ENCODE measurements at places on chromosomes 13 and 19.

DNA sequence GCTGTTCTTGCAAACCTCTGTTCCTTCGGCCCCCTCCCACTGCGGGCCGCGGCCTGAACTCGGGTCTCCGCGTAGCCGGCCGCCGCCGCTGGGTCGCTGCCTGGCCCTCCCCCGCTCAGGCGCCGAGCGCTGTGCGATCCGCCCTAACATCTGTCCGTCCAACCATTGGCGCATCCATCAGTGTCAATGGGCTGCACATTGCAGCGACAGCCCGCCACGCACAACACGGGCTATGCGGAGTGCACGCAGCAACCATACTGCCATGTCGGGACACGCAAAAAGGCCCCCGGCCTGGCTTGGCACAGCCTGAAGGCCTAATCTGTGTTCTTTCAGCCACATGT is 2.6 kb upstream of the TSHZ3 start:
- no peak for DNase-seq

- no peak for DNase-seq
Observed at GRCh38 chr19:18768997-18769891, 21.9 kb downstream of the COMP start.

DNA sequence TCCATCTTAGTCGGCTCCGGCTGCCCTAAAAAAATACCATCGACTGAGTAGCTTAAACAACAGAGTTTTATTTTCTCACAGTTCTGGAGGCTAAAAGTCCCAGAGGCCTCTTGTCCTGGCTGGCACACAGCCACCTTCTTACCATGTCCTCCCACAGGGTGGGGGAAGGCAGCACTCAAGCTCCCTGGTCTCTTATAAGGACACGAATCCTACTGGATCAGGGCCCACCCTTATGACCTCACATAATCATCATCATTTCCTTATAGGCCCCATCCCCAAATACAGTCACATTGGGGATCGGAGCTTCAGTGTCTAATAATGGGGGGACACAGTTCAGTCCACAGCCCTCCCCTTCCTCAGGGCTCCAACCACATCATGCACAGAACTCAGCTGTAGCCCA is 2.6 kb upstream of the TUBA3C start:
- DNase-seq, result no peak

DNA sequence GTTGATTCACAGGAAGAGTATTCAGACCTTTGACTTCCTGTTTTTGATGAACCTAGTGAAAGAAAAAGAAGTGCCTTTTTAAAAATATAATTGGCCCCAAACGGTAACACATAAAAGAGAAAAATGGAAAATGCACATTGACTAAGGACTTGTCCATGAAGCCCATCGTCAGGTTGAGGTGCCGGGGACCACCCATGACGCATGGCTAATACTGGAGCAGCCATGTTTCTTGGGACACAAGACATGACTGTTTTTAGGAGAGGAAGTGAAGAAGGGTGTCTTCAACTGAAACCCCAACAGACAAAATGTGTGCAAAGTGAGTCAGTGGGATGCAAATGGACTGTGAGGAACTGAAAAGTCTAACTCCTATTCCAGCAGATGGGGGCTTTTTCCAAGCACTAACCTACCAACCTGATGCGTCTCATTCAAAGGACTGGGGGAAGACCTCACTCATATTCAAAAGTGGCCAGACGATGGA is 459.4 kb downstream of the FOXO1 start:
- DNase-seq, result no peak

- peak; percentile 9 for DNase-seq
Observed at GRCh38 chr13:27821566-27821965, 29.3 kb downstream of the GSX1 start.

DNA sequence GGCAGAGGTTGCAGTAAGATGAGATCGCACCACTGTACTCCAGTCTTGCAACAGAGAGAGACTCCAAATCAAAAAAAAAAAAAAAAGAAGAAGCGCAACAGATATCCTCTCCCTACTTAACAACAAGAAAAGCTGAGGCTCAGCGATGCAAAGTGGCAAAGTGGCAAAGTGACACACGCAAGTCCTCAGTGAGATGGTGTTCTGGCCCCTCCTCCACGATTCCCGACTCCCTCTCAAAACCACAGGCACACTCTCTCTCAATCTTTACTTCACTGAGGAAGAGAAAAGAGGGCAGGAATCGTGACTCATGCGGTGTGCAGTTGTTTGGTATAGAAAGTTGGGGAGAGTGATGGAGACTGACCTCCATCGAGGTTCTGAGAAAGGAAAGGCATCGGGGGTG is 12.6 kb downstream of the FFAR2 start:
- no peak for DNase-seq

All from HAP-1 (cell line).